ENCODE measurements at places on chromosomes 1 and 21.

GRCh38 chr1:223212441-223212840, 69.4 kb upstream of the TLR5 start:
- no peak for DNase-seq

- DNase-seq, result no peak
Measured at GRCh38 chr21:36437745-36438128, 42.2 kb downstream of the CLDN14 start.

- no peak for DNase-seq
Measured at GRCh38 chr1:12741946-12742345, 4.1 kb upstream of the CFAP107 start.

GRCh38 chr1:25456502-25456901, 25.8 kb downstream of the MACO1 start:
- DNase-seq, result no peak

DNA sequence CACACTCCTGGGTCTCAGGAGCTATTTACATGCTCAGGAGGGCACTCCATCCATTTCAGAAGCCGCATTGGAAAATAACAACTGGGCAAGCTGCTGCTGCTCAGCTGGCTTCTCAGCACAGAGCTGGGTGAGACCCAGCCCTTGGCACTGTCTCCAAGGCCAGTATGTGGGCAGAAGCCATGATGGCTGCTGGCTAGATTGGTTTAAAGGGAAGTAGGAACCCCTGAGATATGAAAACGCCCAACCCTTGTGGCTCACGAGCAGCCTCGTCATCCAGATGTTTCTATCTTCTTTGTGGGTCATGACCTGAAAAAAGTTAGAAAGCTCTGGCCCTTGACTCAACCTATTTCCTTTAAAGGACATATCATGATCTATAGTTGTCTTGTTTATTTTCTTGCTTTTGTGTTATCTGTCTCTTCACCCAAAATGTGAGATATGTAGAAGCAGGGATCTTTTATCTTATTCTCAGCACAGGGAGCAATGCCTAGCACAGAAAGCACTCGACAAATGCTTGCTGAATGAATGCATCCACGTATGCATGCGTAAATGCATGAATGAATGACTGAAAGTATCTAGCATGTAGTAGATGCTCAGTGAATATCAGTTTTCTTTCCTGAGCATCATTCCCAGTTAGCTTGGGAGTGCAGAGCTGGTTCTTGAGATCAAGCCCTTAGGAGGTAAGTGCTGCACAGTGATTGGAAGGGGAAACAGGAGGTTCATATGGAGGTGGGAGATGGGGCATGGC, 11.6 kb downstream of the MYBPH start:
- DNase-seq, result no peak

- DNase-seq, result no peak
Measured at GRCh38 chr1:108747898-108748297, 1.4 kb downstream of the STXBP3 start.

DNA sequence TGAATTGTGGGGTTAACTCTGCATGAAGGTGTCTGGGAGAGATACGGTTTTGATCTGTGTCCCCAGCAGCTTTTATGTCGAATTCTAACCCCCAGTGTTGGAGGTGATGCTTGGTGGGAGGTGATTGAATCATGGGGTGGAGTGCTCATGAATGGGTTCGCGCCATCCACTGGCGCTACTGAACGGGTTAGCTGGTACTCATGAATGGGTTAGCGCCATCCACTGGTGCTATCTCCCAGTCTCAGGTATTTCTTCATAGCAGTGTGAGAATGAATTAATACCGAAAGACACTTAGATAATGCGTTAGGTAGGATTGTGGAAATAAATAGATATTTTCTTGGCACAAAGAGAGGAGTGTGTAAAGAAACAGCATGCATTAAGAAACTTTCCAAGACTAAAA, 32.9 kb upstream of the CLDN8 start:
- DNase-seq, result no peak

GRCh38 chr1:115677182-115677555, 35.4 kb downstream of the VANGL1 start:
- peak; percentile 61 for DNase-seq

GRCh38 chr1:28437264-28437923, 67.9 kb downstream of the PHACTR4 start:
- DNase-seq, result peak; percentile 37

GRCh38 chr21:45739218-45740087, 95.9 kb downstream of the PCBP3 start:
- no peak for DNase-seq
